ENCODE measurements at places on chromosomes 5 and 9.

GRCh38 chr9:124010665-124011321 lies 775 bp upstream of the LHX2 start:
- DNase-seq: no peak

DNA sequence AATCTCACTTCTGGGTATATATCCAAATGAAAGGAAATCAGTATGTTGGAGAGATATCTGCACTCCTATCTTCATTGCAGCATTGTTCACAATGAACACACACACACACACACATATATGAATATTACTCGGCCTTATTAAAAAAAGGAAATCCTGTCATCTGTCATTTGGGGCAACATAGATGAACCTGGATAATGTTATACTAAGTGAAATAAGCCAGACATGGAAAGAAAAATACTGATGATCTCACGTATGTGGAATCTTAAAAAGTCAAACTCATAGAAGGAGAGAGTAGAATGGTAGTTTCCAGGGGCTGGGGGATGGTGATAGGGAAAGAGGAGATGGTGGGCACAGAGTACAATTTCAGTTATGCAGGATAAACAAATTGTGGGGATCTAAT lies 100.3 kb downstream of the EMB start:
- DNase-seq: no peak

DNA sequence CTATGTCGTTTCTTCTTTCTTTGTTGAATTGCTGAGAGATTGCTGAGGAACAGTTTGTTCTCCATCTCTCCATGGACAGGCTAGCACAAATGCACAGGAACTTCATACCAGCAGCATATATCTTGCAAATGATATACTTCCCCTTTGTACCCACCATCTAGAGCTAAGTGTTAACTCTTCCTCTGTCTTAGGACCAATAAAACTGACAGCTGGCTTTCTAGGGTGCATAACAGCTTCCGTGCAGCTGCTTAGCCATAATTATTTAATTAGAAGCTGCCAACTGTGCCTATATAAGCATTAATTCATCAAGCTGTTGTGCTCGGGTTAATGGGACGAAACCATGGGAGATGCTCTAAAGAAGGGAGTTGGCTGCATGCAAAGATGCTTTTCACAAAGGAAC lies 38.7 kb downstream of the KCTD16 start:
- DNase-seq: no peak

DNA sequence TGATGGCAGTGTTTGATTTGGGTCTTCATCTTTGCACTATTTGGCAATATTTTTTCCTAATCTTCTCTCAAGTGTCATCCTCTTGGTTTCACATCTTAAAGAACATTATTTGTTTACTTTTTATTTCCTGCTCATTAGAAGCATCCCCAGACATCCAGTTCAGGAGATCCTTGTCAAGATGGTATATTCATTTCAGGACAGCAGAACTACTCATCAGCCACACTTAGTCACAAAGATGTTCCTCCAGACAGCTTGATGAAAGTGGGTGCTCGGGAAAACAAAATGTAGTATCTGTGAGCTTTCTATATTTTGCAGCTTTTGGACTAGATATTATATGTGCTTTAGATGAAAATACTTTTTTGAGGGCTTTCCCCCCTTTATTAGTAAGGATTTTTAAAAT lies 72.1 kb upstream of the SREK1 start:
- DNase-seq: no peak

GRCh38 chr5:96339862-96340261 lies 93.2 kb downstream of the PCSK1 start:
- no peak for DNase-seq

- no peak for DNase-seq
These were observed 42.6 kb downstream of the HACD4 start for GRCh38 chr9:20988671-20989315.

GRCh38 chr5:82707741-82708140 lies 369.5 kb downstream of the TMEM167A start:
- DNase-seq: no peak

DNA sequence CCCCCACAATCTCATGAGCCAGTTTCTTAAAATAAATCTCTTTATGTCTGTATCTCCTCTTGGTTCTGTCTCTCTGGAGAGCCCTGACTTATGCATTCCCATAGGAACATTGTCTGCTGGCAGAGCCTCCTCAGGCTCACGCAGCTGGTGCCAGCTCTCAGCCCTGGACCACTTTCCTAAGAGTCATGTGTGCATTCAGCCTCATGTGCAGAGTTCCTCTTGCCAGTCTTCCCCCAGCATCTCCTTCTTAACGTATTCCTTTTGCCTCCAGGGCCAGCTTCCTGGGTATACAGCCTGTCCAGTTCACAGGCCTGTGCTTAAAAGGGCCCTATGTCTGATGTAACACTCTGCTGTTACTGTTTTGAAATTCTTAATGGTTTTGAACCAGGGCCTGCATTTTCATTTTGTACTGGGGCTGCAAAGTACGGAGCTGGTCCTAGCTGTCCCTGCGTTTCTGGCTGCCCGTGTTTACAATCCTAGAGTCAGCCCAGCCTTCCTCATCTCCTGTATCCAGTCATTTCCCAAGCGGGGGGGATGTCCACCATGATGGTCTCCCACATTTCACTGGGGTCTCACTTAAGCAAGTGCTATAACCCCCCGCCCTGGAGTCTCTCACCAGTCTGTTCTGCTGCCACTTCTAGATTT lies 18.1 kb downstream of the ANKRD33B start:
- DNase-seq: no peak

- DNase-seq: no peak
These were observed 29.5 kb upstream of the OSMR start for GRCh38 chr5:38816083-38817030.

DNA sequence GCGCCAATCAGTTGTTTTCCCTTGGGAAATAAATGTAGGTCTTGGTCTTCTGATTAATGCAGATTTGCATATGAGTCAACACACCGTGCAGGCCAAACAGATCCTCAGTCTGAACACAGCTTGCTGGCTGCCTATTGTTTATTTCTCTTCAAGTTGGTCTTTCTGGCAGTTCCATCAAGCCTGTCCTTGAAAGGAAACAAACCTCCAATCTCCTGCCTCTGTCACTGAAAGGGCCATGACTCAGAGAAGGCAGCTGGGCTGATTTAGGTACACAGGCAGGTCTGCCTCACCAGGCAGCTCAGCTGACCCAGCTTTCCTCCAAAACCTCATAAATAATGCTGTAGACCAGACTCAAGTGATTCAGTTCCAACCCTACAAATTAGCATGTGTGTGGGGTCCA lies 175.9 kb downstream of the MAN2A1 start:
- no peak for DNase-seq

- DNase-seq: no peak
These were observed 88.7 kb downstream of the PIP5K1B start for GRCh38 chr9:68793605-68794343.

- DNase-seq: no peak
These were observed 7.1 kb upstream of the AGPAT2 start for GRCh38 chr9:136694163-136694871.

DNA sequence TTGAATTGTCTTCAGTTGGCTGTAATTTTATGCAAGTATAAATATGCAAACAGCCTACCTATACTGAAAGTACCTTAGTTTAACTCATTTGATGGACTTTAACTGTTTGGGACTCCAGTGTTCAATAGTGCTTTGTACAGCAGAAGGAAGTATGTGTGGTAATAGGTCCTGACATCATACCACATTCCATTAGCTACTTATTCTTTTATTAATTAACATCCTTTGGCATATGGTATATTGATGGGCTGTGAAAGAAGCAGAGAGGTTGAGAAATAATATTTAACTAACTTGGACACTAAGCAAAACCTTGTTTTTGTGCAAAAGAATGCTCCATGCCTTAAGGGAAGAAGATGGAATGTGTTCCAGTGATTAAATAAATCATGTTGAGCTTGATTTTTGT lies 97.6 kb upstream of the SEMA6A start:
- DNase-seq: no peak

DNA sequence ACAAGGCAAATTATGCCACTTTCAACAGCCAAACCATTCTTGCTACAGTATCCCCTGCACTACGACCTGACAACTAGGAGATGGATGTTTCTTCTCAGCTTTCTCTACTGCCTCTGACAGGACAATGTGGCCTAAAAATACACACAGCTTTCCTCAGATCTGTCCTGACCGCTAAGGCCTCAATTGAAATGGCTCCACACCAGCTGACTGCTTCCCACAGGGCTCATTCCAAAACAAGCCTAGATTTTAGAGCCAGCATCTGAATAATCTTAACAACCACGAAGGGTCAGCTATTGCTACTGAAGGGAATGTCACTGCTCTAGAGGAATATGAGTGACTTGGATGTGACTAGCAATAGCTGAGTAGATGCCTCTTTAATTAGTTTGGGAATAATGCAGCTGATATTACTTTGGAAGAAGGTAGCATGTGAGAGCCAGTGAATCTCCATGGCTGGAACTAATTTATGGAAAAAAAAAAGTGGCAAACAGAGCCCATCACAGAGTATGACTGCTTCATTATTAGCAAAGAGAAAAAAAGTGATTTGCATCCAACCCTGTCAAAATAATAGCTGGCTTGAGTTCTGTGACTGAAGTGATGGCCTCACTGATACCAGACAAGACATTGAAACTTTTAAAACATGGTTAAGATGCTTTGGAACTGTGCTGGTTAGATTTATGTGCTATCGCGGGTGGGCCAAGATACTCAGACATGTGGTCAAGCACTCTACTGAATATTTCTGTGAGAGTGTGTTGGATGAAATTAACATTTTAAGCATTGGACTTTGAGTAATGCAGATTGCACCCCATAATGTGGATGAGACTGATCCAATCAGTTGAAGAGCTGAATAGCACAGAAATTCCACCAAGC lies 450.2 kb downstream of the NR2F1-AS1 start:
- DNase-seq: no peak

DNA sequence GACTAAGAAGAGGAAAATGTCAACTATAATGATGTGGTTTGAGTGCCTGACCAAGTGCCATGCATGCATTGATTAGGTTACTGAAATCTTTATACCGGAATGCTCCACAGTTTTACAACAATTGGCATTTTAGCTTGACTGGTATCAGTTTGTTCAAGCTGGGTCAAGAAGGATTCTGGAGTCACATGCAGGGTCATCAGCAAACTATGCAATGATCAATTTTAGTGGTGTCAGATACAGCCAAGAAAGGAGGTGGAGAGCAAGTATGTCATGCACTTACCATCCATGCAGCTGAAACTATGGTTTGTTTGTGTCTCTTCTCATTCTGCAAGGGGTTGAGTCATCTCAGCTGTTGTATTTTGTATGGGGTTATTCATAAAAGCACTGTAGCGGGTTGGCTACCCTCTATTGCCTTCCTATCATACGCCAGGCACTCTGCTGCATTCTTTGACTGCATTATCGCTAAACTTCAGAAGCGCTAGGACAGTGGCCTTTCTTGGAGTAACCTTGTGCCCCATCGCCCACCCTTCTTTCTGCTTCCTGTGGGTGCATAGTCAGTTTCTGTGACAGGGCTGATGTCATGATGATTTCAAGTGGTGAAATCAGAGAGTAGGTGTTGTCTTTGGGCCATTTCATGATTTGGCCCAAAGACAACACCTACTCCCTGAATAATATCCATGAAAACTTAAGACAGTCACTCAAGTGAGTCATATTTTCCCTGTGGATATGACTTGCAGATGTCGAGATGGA lies 145.4 kb downstream of the MTX3 start:
- no peak for DNase-seq

Measured in progenitor cell of endocrine pancreas (in vitro differentiated cells).